ENCODE measurements at places on chromosomes 7 and 10.

- DNase-seq: no peak
These were observed 11.4 kb upstream of the NACAD start for GRCh38 chr7:45099891-45100760.

GRCh38 chr10:17669185-17669872, 25.4 kb downstream of the STAM start:
- DNase-seq: peak; percentile 36

DNA sequence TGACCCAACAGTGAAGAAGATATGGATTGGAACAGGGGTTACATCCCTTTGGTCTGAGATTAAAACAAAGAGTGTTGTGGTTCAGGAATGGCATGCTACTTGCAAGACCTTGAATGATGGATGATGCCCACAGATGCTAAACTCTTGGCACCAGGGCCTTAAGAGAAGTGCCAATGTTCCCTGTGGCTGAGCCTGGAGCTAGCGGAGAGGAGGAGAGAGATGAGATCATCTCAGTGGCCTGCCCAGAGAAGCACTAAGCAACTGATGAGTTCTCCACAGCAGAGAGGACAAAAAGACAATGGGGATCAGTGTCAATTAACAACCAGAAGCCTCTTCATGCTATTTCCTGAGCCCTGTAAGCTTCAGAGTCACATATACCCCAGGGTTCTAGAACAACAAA, 97.8 kb downstream of the ELAPOR2 start:
- no peak for DNase-seq

DNA sequence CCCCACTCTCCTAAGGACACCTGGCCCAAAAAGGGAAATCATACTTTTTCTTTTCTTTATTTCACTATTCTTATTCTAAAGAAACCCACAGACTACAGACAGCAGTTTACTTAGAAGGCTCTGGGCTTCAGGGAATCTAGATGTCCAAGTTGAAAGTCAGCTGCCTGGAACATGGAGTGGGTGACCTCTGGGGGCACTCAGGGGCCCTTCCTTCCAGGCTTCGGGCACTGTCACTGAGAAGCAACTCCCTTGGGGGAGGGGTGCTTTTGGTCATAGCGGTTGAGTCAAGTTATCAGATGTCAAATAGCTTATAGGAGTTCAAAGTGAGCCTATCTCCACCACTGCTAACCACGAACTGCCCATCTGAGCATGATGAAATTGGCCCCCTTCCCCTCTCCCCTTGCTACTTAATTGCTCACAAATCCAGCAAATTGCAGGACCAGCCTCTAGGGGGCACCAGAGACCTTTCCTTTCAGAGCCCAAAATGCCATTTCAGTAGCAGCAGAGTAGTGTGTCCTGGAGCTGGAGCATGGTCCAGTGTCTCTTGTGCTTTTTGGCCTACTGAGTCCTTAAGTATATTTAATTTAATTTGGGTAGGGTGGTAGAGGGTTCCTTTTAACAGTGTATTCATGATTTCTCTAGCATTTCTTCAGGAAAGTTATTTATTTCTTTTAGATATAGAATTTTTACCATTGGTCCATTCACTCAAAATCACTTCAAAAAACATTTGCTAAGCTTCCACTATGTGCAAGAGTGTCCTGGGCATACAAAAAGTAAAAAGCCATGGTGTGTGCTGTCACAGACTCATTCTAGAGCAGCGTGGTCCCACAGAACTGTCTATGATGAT, 463.8 kb downstream of the KCNMA1 start:
- DNase-seq: peak; percentile 66

DNA sequence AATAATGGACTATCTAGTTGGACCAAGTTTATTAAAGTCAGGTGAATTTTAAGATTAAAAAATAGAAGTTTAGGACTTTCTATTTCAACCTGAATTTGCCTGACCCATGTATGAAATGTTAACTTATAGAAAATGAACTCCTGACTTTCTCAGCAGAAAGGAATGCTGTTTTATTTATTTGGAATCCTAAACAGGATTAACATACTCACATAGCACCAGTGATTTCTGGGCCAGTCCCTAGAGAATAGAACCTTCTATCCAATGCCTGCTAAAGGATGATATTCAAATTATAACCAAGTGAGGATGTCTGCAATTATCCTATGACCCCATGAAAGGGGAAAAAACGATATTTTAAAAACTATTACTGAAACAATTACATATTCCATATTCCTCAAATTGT, 148.8 kb downstream of the CHRM2 start:
- DNase-seq: no peak

GRCh38 chr7:36880108-36880507, 155.8 kb upstream of the AOAH start:
- DNase-seq: no peak

DNA sequence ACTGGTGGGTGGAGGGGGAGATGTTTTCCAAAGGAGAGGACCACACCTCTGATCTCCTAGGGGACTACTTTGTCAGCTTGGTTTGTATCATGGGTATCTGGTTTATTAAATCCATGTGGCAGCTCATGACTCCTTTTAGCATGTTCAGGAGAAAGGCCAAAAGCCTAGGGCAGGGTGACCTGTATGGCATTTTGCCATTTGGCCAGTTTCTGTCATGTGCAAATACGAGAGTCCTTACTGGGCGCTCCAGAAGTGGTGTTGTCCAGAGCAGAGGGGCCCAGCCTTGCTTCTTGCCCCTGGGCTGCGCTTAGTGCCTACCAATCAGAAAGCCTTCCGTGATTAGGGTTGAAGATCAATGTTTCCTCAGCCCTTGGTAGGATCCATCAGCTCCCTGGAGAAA, 31.0 kb downstream of the ADRA2A start:
- DNase-seq: no peak

DNA sequence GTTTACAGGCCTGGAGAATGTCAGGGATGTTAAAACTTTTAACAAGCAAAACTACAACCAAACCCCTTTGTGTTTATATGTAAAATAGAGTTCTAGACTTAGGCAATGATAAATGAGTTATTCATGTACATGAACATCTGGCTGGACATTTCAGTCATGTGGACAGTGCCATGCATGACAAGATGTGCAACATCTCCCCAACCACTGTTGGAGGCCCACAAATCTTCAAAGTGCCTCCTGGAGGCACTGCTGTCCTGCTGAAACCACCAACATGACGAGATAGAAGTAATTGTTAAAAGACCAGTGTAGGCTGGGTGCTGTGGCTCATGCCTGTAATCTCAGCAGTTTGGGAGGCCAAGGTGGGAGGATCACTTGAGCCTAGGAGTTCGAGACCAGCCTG, 18.4 kb downstream of the PPIA start:
- DNase-seq: no peak
